ENCODE measurements at places on chromosomes 7 and 10.
A peak's percentile ranks its signal among the peaks of the same experiment; 100 is the strongest.

DNA sequence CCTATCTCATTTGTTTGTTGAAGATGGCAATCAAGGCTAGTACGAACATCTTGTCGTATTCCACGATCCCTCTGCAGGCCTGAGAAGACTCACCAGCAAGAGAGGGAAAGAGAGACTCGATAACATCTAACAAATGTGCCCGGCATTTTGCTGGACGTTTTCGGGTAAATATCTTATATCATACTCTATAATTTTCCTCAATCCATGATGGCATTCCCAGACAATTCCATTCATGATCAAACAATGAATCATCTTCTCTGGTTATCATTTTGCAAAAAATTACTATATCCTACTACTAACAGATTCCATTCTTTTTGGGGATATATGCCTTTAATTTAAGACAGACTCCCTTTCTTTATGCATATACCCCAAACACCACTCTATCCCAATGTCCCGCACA, 118.1 kb downstream of the TYW1B start:
- no peak for DNase-seq

DNA sequence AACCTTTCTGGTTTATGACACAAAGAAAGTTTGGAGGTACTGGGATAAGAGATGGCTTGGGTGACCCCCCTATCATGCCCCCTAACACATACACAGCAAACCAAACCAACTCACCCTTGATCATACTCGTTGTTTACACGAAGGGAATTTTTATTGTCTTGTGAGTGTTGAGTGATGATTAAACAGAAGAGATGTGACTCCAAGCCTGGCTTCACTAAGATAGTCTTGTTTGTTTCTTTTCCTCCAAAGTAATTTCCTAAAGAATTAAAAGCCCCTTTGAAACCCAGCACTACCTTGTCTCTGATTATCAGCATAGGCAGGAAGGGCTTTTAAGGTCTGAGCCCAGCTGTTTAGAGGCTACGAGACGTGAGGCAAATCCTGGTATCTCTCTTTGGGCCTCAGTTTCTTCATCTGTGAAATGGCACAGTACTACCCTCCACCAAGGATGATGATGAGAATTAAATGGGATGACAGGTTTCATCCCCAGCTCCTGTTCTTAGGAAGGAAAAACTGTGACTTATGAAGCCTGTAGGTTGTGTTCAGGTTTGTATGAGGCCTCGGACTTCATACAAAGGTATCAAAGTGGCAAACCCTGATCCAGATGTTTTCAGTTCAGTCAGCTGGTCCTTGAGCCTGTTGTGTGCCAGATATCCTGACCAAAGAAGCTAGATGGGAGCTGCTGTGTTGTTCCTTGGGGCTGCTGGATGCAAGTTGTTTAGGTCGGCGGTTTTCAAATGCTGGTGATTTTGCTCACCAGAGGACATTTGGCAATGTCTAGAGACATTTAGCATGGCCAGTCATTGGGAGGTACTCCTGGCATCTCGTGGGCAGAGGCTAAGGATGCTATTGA, 51.8 kb downstream of the TCF7L2 start:
- DNase-seq = no peak

- no peak for DNase-seq
Observed at GRCh38 chr7:70076325-70076724, 478.1 kb downstream of the AUTS2 start.

DNA sequence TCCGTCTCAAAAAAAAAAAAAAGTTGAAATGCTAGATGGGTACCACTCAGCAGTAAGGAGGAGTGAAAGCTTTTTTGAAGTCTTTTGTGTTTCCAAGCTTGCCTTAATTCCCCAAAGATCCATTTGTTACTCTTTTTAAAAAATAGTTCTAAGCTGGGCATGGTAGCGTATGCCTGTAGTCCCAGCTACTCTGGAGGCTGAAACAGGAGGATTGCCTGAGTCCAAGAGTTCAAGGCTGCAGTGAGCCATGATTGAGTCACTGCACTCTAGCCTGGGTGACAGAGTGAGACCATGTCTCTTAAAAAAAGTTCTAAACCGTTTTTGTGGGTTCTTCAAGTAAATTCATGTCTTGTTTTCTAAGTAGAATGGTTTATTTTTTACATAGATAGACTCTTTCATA, 5.3 kb downstream of the TBC1D12 start:
- DNase-seq = no peak

DNA sequence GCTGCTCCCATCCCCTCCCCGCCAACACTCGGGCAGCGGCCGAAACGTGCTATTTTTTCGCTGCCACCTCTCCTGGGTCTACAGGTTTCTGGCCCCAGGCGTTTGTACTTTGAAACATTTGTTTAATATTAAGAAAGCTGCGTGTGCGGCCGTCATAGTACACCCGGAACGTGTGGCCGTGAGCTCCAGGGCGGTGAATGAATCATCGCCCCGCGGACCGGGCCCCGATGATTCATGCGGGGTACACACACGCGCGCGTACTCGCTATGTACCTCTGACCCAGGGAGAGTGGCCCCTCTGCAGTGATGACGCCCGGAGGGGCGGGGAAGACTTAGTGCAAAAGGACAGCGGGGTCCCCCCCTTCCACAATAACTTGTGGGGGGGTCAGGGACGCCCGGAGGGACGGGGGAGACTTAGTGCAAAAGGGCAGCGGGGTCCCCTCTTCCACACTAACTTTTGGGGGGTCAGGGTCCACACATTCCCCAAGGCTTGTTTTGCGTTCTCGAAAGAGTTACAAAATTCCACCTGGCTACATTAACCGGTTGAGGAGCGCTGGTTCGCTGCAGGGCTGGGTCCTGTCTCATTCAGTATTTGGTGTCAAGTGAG, 56.5 kb upstream of the PCGF5 start:
- DNase-seq = peak; percentile 41

GRCh38 chr10:110918269-110918642, 724 bp downstream of the BBIP1 start:
- peak; percentile 69 for DNase-seq

DNA sequence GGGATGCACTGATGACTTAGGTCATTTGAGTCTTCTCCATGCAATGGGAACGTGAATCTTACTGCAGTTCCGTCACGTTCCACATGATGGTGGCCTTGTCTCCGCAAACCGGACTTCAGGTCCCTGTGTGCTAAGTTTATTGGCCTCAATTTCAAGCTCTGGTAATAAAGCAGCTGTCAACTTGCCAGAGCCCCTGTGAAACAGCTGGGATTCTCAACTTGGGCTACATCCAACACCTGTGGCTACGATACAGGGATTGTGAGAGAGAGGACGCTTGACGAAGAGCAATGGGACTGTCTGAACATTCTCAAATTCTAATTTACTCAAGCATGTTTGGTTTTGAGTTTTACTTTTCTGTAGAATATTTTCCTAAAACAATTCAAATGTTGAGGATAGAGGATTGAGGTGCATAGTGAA, 174.2 kb downstream of the PTN start:
- no peak for DNase-seq

- DNase-seq = no peak
Observed at GRCh38 chr7:36617408-36617807, 106.9 kb downstream of the AOAH start.

GRCh38 chr7:128201067-128201689, 39.9 kb upstream of the LEP start:
- no peak for DNase-seq

DNA sequence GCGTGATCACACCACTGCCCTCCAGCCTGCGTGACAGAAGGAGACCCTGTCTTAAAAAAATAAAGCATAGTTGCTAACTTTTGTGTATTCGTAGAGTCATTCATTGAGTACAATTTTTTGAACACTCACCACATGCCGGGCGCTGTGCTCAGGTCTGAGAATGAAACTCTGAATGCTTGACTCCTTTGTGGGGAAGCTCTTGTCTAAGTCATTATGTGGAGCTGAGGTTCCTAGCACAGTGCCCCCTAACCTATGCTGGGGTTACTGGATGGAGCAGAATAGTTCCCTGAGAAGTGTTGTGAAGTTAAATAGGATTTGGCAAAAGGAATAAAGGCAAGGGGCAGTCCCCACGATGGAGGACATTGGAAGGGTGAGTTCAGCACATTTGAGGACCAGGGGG, 123.3 kb downstream of the CELF2 start:
- no peak for DNase-seq

DNA sequence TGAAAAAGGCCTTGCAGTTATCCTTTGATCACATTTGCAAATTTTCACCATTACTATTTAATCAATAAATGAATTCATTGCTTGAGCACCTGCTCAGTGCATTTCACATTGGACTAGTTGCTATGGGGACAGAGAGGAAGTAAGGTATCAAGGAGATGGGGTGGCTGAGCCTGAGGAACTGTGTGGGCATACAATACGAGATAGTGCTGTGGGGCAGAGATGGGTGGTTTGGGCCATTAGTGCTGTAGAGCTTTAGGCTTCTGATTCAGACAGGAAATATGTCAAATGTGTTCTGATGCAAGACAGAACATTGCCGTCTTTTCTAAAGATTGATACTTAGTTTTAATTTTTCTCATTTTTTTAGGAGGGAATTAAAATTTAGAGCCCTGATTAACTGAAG, 13.2 kb downstream of the ITGB8 start:
- DNase-seq = no peak

GRCh38 chr10:17669185-17669872, 25.4 kb downstream of the STAM start:
- DNase-seq = no peak

GRCh38 chr7:117164620-117165019, 158.2 kb downstream of the WNT2 start:
- no peak for DNase-seq

GRCh38 chr10:69317175-69317604, 38.9 kb downstream of the HK1 start:
- no peak for DNase-seq

DNA sequence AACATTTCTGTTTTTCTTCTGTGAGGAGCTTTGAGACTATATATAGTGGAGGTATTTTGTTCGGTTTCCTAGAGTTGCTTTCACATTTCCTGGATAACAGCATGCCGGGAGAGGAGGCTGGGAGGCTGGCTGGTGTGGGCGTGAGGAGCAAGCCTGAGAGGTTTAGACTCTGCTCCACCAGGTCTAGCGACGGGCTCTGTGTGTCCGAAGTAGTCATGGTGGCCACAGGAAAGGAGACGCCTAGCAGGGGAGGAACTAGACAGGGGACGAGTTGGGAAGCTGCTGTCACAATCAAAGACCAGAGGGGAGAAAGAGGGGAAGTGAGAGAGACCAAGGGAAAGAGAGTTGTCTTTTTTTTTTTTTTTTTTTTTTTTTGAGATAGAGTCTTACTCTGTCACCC, 19.6 kb downstream of the PTPRE start:
- no peak for DNase-seq

DNA sequence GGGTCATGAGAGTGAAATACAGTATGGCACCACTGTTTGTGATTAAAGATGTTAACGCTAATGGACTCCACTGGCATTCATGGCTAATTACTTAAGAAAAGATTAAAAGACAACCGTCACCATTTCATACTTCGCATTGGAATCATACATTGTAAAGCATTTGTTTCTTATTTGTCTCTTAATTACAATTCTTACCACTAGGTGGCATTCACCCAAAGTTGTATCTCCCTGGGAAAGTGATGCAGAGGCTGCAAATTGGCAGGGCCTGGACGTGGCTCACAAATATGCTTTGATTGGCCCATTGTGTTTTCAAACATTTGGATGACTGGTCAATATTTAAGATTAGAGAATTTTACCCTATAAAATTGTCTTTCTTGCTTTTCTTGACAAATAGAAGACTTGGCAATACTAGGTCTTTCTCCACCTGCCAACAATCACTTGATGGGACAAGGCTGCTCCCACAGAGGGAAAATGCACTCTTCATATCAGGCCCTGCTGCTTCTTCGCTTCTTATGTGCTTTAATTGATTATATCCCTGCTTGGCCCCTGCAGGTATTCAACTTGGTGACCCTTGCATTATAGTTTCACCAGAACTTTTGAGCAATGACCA, 72.1 kb upstream of the STARD3NL start:
- no peak for DNase-seq

- DNase-seq = no peak
Observed at GRCh38 chr7:102170393-102170970, 116.2 kb upstream of the SH2B2 start.

DNA sequence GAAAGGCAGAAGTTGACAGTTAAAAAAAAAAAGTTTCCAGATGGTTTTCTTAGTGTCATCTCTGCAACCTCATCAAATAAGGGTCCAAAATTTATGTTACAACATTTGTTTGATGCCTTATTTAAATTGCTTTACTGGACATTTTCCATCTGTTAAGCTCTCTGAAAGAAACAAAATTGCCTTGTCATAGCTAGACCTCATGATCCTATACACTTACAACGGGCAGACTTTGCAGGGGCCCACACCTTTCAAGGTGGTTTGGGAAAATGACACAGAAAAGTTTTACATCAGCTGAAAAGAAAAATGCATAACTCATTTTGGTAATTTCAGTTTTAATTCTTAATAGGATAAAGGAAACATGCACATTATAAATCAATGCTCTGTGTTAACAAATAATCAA, 1.4 kb upstream of the TES start:
- DNase-seq = no peak

GRCh38 chr10:30973737-30974136, 57.9 kb downstream of the ZNF438 start:
- no peak for DNase-seq

DNA sequence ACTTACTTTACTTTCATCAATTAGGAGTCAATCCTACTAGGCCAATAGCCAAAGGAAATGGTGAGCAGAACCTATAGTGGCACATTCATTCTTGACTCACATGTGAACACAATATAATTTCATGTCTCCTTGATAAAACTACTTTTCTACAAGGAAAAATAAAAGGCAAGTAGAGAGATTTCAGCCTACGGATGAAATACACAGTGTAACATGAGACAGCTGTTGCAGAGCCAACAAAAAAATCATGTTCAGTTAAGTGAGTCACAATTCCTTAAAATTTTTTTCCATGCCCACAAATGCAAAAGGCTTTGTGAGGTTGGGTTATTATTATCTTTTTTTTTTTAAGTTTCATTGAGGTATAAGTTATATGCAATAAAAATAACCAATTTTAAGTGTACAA, 54.8 kb downstream of the GPR141 start:
- no peak for DNase-seq

GRCh38 chr7:48299580-48300169, 128.4 kb downstream of the ABCA13 start:
- peak; percentile 13 for DNase-seq

DNA sequence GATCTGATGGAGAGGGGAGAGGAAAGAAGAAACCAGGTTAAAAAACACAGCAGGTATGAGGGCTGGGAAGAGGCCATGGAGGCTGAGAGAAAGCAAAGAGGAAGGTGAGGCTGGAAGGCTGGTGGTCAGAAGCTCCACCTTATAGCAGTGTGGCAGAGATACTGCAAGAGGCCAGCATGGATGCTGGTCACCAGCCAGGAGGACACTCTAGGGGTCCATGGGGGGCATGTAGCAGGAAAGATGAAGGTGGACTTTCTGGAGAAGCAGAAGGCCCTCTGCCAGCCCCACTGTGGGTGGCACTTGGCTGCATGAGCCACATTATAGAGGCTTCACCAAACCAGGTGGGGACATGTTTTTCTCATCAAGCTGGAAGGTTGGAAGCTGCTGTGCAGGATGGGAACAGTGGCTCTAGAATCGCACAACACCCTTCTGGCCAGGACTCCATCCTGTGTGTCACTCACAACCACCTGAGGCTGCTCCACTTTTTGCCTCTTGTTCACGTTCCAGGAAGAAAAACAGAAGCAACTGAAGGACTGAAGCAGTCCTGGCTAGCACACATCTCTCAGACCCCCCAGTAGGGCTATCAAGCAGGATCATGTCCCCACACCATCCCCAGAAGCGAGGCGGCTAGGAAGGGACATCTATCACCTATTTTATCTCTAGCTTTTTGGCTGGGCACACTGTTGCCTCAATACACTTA, 587.5 kb upstream of the MGMT start:
- DNase-seq = no peak
